ENCODE measurements at places on chromosomes 5 and 9.

- DNase-seq = no peak
These were observed 398.3 kb downstream of the IRX1 start for GRCh38 chr5:3993856-3994473.

DNA sequence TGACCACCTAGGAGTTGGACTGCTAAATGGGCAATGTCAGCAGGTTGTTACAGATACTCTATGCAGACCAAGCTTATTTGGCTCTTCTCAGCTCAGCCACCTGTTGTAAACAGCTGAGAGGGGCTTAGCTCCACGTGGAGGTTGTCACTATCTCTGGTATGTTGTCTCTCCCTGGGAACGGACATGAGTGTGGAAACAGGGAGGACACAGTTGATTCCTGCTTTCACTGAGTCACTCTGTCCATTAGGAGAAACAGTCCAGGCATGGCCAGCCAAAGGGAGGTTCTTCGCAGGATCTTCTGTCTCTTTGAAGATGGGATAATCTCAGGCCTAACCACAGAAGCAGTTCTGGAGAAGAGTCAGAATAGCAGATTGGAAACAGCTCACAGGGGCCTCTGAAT lies 121.2 kb downstream of the PALM2AKAP2 start:
- no peak for DNase-seq

- no peak for DNase-seq
These were observed 58.2 kb downstream of the F2RL2 start for GRCh38 chr5:76565009-76565408.

GRCh38 chr5:157312492-157312891 lies 46.6 kb downstream of the CYFIP2 start:
- DNase-seq = no peak

- DNase-seq = no peak
These were observed 30.8 kb upstream of the SARDH start for GRCh38 chr9:133768859-133769510.

DNA sequence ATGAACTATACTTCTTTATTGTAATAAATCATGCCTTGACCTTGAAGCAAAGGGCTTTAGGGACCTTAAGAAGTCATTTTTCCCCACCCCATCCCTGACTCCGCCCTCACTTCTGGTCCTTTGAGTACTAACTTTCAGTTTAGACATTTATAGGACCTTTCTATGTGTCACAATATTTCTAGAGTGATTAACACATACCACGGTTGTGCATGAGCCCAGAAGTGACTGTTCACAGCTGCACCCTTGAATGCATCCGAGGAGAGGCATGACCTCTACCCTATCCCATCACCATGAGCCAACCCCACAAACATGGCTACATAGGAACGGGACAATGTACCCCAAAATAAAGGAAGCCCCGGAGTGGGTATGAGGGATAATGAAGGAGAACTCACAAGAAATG lies 160.3 kb downstream of the HSD17B3 start:
- no peak for DNase-seq
